Epithelial cell of esophagus (primary cell): ENCODE measurements at places on chromosomes 2 and 18.

GRCh38 chr2:55786280-55786679 is 92.6 kb upstream of the PNPT1 start:
- no peak for DNase-seq

DNA sequence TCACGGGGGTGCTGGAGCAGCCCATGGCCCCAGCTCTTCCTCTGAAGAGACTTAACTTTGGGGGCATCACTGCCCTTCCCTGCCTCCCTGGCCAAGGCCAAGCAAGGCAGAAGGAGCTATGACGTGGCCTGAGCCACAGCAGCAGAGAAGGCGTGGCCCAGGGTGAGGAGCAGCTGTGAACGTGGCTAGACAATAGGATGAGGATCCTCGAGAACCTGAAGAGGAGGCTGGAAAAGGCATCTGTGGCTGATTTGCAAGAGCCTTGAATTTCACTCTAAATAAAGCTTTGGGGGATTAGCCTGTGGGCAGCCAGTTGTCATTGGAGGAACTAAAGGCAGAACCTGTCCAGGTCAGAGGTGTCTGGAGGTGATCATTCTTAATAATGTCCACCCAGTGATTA is 652.9 kb upstream of the ID2 start:
- no peak for DNase-seq

DNA sequence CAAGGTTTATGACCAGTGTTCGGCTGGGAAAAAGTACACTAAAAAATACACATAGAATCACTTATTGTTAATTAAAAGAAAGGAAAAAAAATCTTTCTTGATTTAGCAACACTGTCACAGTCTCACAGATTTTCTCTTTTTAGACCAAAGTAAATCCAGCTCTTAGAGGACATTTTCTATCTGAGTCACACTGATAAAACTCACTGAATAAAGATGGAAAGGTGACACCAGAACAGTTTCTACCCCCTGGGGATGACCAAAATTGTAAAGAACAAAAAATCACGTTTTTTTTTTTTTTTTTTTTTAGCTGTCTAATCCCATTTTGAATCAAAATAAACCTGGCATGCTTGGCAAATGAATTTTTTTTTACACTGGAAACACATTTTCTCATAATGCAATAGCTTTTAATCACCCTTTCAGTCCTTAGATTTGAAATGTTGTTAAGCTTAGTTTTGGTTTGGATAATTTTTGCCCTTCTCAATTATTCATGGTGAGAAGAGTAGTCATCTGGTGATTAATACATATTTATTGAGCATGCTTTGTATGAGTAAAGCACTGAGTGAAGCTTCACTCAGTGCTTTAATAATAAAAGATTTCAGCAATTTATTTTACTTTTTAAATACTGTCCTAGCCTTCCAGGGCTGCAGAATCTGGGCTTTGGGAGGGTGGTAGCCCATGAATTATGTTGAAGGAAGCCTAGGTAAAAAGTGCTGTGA is 886.3 kb downstream of the SLC4A3 start:
- DNase-seq: peak; percentile 63

DNA sequence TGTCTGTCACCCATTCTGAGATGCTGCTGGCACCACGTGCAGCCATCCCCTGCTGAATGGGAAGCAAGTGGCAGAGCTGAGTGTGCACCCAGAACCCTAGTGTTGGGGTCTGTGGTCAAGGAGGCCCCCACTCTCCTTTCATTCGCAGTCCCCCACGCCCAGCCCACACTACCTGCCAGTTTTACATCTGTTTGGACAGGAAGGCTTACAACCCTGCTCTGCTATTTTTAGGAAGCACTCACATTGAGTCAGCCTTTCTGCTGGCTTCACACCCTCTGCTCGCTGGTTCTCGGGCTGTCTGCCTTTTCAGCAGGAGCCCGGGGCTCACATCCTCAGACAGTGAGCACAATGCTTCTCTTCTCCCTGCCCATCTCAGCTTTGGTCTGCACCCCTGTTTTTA is 10.7 kb upstream of the ADCY3 start:
- DNase-seq: peak; percentile 51

DNA sequence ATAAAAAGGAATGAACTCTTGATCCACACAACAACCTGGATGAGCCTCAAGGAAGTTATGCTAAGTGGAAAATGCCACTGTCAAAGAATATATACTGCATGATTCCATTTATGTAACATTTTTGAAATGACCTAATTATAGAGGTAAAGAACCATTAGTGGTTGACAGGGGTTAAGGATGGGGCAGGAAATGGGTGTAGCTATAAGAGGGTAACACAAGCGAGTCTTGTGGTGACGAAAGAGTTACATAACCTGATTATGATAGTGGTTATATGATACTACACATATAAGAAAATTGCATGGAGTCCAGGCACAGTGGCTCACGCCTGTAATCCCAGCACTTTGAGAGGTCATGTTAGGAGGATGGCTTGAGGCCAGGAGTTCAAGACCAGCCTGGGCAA is 346.6 kb upstream of the PKDCC start:
- DNase-seq: peak; percentile 9

DNA sequence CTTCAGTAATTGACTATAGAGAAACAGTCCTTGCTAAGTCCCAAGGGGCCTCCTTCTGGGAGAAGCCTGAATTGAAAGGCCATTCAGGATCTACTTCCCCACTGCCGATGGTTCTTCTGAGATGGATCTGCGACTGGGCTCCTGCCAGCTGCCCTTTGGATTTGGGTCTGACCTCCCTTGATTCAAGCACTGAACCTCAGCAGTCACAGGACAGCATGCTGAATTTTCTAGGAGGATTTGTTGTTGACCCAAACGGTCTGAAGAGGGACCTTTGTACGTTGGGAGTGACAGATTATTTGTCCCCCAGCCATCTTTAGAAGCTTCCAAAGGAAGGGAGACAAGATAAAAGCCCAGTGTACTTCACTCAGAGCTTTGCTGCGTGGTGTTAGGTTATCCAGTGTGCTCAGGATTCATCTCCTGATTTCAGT is 67.1 kb downstream of the NXPH2 start:
- DNase-seq: no peak

- no peak for DNase-seq
Measured at GRCh38 chr2:186950694-186951093, 101.7 kb upstream of the ZSWIM2 start.

GRCh38 chr18:61817086-61817485 is 75.7 kb downstream of the RNF152 start:
- DNase-seq: no peak

DNA sequence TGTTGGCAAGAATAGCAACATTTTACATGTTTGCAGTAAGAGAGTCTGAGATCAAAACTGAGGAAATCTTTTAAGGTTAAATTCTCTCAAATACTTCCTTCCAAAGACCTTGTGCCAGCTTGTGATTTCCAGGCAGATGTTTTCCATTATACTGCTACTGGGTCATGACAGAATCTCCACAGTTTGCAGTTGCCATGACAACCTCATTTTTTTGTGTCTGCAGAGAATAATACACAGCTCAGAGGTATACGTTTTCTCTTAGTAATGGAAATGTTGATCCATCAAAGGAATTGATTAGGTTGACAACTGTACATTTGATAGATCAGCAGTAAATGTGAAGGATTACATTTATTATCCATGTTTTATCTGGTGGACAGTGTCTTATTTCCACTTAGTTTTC is 29.1 kb upstream of the CSRNP3 start:
- DNase-seq: no peak

- DNase-seq: peak; percentile 96
Measured at GRCh38 chr2:88500691-88501090, 48.2 kb upstream of the FOXI3 start.

DNA sequence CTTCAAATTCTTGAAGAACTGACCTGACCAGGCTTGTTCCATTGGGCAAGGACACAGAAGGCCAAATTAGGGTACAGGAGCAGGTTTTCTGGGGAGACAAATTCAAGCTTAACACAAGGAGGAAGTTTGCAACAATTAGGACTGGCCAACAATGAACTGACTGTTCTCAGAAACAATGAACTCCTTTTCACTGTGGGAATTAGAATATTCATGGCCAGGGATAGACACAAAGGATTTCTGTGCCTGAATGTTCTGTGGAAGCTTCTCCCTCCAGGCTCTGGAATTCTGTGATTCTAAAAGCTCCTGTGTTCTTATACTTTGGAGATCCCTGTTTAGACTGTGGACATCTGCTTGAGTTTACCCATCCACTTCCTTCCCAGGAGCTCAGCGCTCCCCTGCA is 15.2 kb downstream of the SMYD1 start:
- no peak for DNase-seq

DNA sequence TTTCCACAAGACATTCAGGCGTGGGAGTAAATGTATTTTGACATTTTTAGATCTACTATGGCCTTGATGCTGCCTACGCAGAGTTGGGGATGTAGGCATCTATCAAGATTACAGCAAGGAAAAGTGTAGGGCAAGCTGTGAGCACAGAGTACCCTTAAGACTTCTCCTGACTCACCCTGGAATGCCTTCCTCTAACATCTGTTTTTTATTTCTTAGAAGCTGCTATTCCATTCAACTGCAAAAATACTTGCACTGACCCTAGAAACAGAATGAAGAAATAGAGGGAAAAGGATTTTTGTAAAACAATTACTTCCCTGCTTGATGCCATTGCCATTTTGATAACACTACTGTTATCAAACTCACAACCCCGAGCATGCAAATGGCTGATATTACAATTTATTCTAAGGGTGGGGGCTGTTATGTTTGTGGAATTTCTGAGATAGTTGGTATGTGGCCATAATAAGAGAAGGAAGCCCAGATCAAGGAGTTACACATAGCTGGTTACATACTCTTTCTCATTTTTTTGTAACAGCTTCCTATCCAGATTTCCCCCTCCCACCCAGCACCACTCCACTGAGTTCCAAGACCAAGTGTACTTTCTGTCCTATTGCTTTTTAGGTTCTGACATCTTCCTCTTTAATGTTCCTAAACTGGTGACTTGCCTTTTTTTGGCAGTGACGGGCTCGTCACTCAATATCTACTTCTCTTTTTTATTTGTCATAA is 6.0 kb upstream of the ROCK1 start:
- no peak for DNase-seq

DNA sequence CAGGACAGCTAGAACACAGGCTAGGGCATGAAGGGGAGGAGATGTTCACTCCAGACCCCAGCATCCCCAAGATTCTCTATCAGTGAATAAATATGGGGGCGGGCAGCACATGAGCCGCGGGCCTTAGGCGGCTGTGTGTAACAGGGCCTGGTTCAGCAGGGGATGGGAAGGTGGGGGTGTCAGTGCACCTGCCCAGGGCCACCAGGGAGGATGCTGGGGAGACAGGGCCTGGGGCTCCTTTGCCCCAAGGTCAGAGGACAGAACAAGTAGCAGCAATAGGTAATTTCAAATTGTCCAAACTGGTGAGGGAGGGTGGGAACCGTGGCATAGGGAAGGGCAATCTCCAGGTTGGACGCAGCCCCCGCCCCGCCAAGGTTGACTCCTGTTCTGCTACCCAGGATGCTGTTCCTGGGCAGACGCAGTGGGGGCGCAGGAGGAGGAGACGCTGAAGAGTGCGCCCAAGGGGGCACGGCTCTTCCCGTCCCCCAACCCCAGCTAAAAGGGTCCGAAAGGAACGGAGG is 16.2 kb downstream of the CYP26B1 start:
- no peak for DNase-seq

DNA sequence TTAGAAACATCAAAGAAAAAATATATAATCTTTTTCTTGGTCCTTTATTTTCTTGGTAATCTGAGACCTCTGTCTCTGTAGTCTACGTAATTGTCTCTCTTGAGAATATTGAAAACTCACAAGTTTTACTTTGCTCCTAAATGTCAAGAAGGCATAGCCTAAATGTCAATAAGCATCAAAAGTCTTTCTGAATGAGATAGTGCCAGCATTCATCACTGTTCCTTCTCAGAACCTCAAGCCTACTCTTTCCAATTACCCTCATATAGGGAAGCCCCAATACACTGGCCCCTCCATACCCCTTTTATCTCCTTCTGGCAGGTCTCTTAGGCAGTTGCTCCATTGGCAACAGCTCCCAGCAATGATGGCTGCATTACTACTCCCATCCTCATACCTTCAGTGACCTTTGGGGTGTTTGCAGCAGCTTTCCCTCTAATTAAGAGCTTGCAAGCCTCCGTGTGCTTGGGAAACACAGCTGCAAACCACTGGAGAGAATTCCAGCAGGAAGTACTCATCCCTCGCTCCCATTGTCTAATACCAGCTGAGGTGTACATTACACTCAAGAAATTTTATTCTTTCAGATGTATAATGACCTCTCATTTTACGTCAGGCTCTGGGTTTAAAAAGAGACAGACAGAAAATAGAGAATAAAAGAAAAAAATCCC is 95.8 kb downstream of the KYNU start:
- peak; percentile 82 for DNase-seq

DNA sequence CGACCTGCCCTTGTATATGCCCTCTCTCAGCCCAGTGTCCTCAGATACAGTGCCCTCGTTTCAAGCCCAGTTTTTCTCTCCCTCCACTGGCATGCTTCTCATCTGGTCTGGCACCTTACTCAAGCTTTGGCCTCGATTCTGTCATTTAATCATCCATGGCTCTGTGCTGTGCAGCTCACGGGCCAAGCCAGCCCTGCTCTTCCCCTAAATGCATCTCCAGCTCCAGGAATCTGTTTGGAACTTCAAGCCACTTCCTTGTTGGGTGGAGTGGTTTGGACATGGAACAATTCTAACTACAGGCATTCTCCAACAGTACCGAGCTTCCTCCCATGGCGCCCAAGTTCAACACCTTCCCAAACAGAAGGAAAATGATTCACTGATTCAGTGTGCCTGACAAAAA is 76.7 kb upstream of the ZNF397 start:
- DNase-seq: no peak

DNA sequence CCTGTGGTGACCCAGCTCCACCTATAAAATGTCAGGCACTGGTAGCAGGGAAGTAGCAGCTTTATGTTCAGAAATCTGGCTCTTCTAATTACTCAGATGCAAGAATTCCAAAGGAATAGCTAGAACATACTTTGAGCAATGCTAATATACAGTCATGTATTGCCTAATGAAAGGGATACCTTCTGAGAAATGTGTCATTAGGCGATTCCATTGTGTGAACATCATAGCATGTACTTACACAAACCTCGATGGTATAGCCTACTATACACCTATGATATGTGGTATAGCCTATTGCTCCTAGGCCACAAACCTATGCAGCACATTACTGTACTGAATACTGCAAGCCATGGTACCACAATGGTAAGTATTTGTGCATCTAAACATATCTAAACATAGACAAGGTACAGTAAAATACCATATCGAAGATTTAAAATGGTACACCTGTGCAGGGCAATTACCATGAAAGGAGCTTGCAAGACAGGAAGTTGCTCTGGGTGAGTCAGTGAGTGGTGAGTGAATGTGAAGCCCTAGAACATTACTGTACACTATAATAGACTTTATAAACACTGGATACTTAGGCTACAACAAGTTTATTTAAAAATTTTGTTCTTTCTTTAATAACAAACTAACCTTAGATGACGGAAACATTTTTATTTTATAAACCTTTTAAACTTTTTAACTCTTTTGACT is 50.3 kb upstream of the ETAA1 start:
- peak; percentile 92 for DNase-seq

DNA sequence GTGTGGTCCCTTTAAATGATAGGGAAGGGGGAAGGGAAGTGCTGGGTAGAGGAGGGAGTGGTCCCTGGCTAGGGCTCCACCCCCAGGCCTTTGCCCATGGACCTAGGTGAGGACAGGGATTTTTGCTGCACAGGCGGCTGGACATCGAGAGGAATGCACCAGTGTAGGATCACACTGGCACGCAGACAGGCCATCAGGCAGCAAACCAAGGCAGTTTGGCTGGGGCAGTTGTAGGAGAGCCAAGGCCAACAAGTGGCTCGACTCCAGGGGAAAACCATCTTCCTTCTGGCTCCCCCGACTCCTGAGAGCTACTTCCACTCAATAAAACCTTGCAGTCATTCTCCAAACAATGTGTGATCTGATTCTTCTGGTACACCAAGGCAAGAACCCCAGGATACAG is 402.0 kb upstream of the LRRTM1 start:
- no peak for DNase-seq
